ENCODE measurements at places on chromosomes 13 and 19.

GRCh38 chr13:32045982-32046785, 14.6 kb downstream of the FRY start:
- DNase-seq, result peak; percentile 41

- DNase-seq, result no peak
Observed at GRCh38 chr13:40024967-40025714, 369.7 kb downstream of the COG6 start.

DNA sequence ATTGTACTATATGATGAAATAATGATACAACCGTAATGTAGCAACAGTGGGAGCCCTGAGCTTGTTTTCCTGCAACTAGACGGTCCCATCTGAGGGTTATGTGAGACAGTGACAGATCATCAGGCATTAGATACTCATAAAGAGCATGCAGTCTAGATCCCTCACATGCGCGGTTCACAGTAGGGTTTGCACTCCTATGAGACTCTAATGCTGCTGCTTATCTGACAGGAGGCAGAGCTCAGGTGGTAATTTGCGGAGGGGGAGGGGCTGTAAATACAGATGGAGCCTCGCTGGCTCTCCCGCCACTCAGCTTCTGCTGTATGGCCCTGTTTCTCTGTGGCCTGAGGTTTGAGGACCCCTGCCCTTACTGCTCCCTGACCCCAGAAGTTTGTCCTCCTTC, 13.7 kb downstream of the EPHX3 start:
- no peak for DNase-seq

- no peak for DNase-seq
Observed at GRCh38 chr13:110121422-110122083, 185.4 kb downstream of the COL4A1 start.

DNA sequence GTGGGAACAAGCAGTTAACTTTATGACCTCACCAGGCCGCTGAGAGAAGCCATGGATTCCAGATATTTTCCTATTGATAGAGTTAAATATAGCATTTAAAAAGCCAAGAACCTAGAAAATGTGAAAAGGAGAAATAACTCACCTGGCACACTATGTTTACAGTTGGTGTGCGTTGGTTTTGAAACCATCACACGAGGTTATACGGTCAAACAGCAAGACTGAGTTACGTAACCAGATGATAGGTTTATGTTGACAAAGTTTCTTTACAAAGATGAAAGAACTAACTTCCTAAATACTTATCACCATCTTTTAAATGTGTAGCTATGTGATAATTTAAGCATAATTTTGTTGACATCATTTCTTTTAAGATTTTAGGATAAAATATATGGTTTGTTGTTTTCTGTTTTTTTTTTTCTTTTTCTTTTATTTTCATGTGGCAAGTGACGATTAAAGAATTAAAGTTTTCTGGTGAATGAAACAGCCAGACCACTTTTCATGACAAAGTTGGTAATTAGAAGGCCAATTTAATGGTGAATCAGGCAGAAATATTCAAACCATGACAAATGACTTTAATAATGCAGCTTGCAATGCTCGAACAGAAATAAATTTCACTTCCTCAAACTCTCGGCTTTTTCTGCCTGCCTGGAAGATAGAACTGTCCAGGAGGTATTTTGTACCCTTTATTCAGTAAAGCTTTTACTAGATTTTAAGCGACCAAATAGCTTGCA, 339.1 kb upstream of the OBI1 start:
- DNase-seq, result no peak

- DNase-seq, result no peak
Observed at GRCh38 chr19:7083076-7083956, 13.8 kb downstream of the ZNF557 start.

DNA sequence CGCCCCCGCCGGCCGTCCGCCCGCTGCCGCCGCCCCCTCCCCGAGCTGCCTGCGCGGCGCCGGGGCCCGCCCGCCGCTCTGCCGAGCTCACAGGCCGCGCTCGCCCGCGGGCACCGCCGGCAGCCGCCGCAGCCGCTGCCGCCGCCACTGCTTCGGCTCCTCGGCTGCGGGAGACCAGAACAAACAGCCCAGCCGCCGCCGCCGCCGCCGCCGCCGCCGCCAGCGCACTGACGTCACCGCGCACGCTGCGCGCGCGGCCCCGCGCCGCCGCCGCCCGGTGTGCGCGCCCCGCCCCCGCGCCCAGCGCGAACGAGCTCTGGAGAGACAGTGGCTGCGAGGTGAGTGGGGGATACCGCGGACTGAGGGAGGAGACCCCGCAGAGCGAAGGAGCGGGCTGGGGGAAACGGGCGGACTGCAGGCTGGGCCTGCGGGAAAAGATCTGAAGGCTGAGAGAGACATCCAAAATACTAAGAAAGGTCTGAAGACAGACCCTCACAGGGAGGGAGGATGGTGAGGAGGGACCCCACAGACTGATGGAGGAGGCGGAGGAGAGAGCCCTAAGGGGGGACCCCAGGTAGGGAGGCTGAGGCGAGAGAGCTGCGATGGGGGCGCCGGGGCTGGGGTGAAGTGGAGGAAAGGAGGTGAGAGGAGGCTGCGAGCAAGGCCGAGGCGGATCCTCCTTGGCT, at the start of gene BRD4:
BRD4 (minus strand) TSS at position 229 of the 686 bp plus-strand sequence. CDS start 59,440 bp downstream, outside the sequence.
- DNase-seq, result no peak

DNA sequence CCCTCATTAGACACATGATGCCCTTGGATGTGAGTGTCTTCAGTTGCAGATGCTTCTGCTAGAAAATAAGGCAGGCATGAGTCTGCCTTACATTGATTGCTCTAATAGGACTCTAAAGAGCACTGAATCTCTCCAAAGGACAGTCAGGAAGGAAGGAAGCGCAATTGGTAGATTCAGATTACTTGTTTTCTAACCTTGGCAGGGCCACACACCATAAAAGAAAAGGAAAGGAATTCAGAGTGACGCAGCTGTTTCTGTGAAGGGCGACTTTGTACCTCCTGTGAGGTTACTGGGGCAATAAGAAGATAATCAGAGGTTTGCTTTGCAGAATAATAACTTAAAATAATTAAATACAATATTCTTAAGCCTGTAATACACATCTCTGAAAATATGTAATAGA, 48.0 kb downstream of the FRY start:
- no peak for DNase-seq

GRCh38 chr19:54662730-54663129, at the start of gene LILRB4:
Gene LILRB4 (plus strand): TSS chr19:54662985. CDS start chr19:54663034, 49 bp downstream.
- DNase-seq, result no peak

DNA sequence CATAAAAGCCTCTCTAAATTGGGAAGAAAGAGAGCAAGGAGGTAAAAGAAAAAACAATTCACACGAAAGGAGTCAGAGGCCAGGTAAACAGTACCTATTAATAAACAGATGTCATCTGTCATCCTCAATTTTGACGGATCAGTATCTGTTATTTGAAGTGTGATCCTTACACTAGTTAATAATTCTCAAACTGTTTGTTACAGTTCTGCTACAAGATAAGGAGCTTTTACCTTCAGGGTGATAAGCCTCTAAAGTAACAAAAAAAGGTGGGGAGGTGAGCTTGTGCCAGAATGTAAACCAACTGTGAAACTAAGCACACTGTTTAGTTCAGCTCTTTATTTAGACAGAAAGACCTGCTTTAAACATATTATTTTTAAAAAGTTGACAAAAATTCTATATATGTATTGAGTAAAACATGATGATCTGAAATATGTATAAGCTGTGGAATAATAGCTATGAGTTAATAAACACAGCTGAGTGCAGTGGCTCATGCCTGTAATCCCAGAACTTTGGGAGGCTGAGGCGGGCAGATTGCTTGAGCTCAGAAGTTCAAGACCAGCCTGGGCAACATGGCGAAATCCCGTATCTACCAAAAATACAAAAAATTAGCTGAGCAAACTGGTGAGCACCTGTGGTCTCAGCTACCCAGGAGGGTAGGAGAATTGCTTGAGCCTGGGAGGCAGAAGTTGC, 48.4 kb upstream of the EBPL start:
- no peak for DNase-seq

GRCh38 chr13:43205416-43205815, 182.0 kb downstream of the DNAJC15 start:
- DNase-seq, result no peak

GRCh38 chr19:30229525-30230174, 142.5 kb upstream of the ZNF536 start:
- DNase-seq, result peak; percentile 32

DNA sequence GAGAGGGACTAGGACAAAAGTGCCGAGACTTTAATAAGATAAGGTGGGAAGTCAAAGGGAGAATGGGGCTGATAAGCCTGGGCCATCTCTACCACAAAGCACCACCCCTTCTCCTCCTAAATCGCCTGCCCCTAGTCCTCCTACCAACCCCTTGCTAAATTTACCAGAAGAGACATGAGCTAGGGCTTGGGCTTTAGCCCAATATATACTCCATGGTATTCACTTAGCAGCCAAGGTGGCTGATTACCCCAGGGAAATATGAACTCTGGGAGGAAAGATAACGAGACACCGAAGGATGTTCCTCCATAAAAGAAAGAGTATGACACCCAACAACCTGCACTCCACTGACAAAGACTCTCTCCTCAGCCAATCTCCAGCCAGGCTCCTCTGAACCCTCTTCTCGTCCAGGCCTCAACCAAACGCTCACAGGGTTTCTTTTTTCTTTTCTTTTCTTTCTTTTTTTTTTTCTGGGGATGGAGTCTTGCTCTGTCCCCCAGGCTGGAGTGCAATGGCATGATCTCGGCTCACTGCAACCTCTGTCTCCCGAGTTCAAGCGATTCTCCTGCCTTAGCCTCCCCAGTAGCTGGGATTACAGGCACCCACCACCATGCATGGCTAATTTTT, 610.2 kb downstream of the UQCRFS1 start:
- DNase-seq, result no peak

All from DMS79 (cell line).